ENCODE measurements at places on chromosomes 5 and 9. TPM values are rescaled to one million over a fixed set of nuclear protein-coding genes. Genes with fewer than 3 reads are reported as not detected.

- DNase-seq: no peak
Measured at GRCh38 chr5:69497006-69497520, 4.5 kb downstream of the OCLN start.

The ARL10 gene
- 0.18 TPM for total RNA-seq

DNA sequence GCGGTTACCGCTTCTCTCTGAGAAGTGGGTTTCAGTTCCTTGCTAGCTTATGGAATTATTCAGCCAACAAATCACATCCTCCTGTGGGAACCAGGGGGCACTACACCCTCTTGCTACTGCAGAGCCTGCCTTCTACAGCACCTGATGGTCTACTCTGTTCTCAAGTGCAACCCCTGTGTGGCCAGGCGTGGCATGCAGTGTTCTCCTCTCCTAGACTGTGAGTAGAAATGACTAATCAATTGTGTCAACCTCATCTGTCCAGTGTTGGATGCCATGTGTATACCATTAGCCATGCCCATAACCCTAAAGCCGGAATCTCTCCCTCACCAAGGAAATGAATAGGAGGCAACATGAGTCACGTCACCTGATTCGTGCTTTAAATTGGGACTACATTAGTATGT lies 117.2 kb upstream of the LIFR start:
- DNase-seq: peak; percentile 13

DNA sequence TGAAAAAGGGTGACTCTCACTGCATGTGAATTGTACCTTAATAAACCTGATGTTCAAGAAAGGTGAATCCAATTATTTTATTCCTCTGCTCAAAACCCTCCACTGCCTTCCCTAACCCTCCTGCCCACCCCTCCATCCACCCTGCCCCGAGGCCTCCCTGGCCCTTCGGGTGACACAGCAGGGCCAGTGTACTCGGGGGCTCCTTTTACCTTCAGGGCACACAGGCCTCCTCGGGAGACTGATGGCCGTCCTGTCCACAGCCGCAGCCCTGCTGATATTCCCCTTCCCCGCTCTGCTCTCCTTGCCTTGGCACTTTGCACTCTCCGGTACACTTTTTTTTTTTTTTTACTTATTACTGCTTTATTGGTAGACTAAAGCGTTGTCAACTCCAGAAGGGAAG lies 234.0 kb downstream of the CACNA1B start:
- DNase-seq: no peak

- DNase-seq: no peak
Measured at GRCh38 chr9:114021578-114021977, 56.5 kb downstream of the AMBP start.

The PPP3R2 gene
- not detected for total RNA-seq

DNA sequence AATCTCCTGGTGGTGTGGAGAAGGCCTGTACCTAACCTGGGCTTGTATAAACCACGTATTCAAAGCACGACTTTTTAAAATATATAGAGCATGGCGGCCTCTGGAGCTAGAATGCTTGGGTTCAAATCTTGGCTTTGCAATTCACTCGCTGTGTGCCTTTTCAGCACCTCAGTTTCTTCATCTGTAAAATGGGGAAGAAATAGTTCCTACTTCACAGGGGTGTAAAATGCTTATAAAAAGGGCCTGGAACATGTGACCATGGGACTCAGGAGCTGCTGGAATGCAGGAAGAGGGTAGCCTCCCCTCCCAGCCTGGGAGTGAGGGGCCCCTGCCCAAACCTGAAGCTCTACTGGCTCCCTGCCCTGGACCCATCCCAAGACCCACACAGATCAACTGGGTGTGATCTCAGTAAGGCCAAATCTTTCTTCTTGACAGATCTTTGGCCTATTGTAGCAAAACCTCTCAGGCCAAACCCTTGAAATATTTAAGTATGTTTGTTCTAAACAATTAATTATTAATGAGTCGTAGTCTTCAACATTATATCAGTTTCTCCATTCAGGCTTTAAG lies 269.0 kb downstream of the ZSWIM6 start:
- DNase-seq: no peak

DNA sequence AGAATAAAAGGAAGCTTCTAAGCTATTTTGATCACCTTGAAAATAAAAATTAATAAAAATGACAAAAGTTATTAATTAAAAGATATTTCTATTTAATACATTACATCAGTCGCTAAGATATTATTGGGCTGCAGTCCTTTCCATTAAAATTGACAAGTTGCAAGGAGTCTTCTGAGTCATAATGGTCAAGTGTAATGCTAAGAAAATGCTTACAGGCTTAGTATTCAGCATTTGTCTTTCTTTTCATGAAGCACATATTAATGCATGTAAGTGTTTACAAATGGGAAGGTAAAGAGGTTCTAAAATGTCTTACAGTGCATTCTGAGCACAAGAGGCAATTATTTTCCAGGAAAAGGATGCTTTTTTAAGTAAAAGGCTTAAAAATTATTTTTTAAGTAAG lies 17.3 kb downstream of the SPINK9 start:
- DNase-seq: no peak

GRCh38 chr5:145465474-145466263 lies 369.5 kb downstream of the PRELID2 start:
- DNase-seq: no peak

- DNase-seq: no peak
Measured at GRCh38 chr9:108270051-108270450, 585.7 kb downstream of the ACTL7B start.

- no peak for DNase-seq
Measured at GRCh38 chr9:124280176-124280691, 22.5 kb downstream of the NEK6 start.

The KCNIP1 gene
- total RNA-seq: not detected

The CETN3 gene
- 111 TPM for total RNA-seq

The SPATA31A3 gene
- total RNA-seq: not detected

The FOXD4L4 gene
- total RNA-seq: 0.38 TPM

DNA sequence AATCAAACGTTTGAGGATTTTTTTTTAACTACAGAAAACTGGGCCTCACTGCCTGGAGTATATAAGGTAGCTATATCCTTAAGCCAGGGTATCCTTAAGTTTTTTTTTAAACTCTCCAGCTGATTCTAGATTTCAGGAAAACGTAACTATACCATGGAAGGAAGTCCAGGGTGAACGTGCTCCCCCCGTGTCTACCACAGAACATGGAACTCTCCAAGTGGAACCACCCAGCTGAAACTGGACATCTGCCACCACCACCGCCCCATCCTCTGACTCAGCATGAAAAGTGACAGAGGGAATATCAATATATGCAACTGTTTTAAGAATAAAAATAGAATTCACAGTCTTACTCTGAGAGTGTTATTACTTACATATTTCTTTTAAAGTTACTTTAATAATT lies 61.3 kb downstream of the DROSHA start:
- no peak for DNase-seq

DNA sequence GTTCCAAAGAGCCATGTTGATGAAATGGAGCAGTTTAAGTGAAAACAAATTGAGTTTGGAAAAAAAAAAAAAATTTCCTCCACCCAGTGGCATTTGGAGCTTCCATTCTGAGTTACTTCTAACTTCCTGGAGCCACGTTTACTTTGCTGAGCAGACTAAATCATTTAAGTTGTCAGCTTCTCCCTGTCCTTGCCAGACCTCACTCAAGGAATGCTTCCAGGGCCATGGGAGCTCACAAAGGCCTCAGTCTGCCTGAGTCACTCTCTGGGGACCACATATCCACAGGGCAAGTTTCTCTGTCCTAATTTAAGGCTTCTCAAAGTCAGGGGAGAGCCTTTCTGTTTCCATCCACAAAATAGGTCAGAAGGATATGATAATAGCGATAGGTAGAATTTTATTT lies 210.3 kb upstream of the TNC start:
- no peak for DNase-seq

DNA sequence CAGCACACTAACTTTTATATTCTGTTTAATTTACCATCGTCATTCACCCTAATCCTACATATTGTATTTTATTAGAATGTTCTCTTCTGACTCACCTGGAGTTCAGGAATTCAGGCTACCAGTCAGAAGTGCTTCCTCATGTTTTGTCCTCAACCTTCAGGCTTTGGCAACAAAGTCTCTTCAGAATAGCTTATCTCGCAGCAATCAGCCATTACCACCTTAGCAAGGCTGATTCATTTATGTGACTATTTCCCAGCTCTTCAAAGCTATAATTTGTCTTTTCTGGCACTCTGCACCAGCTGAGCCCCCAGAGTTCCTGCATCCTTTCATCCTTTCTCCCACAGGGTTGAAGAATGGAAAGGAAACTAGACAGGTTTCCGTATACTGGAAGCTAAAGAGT lies 365.5 kb upstream of the CDH18 start:
- no peak for DNase-seq

GRCh38 chr5:132370181-132370970 lies 866 bp downstream of the SLC22A5 start:
- DNase-seq: no peak

DNA sequence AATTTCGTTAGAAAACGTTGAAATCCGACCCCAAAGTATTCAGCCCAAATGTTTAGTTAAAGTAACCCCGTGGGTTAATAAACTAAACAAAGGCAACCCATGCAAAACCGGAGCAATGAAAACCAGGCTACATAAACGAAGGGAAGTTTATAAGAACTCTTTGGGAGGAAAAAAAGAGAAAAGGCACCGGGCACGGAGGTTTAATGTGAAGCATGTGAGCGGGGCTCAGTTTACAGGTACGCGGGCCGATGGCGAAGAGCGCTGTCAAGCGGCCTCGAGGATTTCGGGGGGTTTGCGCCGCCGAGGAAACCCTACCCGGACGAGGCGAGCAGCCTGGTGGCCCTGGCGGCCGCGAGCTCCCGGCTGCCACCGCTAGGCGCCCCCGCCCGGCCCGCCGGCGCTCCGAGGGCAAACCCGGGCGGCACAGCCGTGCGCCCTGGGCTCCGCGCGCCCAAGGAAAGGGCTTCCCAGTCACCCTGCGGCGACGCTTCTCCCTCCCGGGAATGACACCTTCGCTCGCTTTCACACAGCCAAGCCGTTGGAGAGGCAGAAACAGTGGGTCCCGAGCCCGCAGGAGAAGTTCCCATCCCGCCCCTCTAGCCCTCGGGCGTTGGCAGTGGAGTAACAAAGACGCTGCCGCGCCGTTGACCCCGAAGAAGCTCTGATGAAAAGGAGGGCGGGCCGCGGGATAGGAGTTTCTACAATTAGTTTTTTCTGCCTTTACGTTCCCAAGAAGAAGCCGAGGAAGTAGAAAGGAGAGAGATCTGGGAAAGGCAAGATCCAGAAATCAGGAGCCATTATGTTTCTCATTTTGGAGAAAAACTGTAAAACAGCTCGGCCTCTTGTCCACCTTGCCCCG lies 126.0 kb downstream of the TMEM174 start:
- no peak for DNase-seq

The ORM2 gene
- 283 TPM for total RNA-seq

GRCh38 chr5:170226661-170227060 lies 6.1 kb upstream of the C5orf58 start:
- no peak for DNase-seq

DNA sequence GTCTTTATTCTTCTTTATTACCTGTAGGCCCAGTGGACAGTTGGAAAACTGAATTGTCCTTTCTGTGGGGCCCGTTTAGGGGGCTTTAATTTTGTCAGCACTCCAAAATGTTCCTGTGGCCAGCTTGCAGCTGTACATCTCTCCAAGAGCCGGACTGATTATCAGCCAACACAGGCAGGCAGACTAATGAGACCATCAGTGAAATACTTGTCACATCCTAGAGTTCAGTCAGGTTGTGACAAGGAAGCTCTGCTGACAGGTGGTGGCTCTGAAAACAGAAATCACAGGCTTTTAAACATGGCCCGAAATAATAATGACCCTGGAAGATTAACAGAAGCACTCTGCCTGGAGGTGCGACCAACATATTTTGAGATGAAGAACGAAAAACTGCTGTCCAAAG lies 47.9 kb downstream of the RNF180 start:
- no peak for DNase-seq

The SMIM3 gene
- 14.1 TPM for total RNA-seq

- no peak for DNase-seq
Measured at GRCh38 chr9:38015266-38015665, 53.8 kb downstream of the SHB start.

GRCh38 chr5:11791792-11792191 lies 112.5 kb downstream of the CTNND2 start:
- DNase-seq: no peak

The SHISAL2B gene
- total RNA-seq: not detected

Data from HepG2 (cell line).